ENCODE measurements at places on chromosomes 7 and 10.

- no peak for DNase-seq
These were observed 144.7 kb upstream of the SHH start for GRCh38 chr7:155956977-155957376.

- no peak for DNase-seq
These were observed 113.7 kb upstream of the PDLIM1 start for GRCh38 chr10:95404462-95404858.

DNA sequence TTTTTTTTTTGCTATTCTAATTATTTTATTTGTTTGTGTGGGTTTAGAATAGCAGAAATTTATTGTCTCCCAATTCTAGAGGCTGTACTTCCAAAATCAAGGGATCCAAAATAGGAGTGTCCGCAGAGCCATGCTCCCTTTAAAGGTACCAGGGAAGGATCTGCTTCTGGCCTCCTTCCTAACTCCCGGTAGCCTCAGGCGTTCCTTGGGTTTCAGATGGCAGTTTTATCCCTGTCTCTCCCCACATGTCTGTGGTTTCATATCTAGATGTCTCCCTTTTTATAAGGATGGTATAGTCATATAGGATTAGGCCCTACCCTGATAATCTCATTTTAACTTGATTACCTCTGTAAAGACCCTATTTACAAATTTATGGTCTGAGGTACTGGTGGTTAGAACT lies 48.4 kb downstream of the BMPR1A start:
- no peak for DNase-seq

- DNase-seq = no peak
These were observed 19.6 kb upstream of the RET start for GRCh38 chr10:43057231-43057711.

GRCh38 chr10:15744217-15744865 lies 24.6 kb upstream of the ITGA8 start:
- peak; percentile 4 for DNase-seq

DNA sequence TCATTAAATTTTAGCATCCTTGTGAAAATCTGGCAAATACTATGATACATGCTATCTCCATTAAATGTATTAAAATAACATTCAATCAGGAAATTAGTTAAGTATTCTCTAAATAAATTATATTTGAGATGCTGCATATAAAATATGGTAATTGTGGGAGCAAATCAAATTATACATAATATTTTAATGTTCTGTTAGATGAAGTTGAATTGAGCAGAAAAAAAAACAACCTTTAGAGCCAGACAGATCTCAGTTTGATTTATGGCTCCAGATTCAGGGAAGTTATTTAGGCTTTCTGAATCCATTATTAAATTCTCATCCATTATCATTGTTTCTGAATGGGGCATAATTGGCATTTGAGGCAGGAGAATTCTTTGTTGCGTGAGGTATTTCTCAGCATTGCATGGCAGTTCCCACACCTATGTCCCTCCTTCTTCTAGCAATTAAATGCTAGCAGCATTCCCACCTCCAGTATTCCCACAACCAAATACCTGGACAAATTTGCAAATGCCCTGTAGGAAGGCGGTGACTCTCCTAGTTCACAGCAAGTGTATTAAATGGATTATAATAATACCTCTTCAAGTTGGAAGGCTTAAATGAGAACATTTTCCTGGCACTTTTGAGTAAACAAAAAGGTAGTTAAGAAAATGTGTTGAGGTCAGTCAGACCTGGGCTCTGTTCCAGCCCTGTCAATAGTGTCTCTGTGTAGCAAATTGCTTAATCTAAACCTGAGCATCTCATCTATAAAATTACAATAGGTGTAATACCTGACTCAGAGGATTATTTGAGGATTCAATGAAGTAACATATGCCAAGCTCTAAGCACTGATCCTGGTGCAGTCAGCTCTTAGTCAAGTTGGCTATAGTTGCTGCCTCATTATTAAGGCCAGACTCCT lies 108.9 kb downstream of the RNLS start:
- DNase-seq = peak; percentile 90

All from NCI-H2081 (cell line).